LoVo (cell line): ENCODE measurements at places on chromosomes 6 and 20.

- DNase-seq = no peak
Measured at GRCh38 chr6:2582268-2582667, 168.5 kb downstream of the MYLK4 start.

- no peak for DNase-seq
Measured at GRCh38 chr20:12838261-12838866, 170.4 kb upstream of the SPTLC3 start.

- DNase-seq = no peak
Measured at GRCh38 chr6:112357791-112358190, 10.7 kb downstream of the RFPL4B start.

DNA sequence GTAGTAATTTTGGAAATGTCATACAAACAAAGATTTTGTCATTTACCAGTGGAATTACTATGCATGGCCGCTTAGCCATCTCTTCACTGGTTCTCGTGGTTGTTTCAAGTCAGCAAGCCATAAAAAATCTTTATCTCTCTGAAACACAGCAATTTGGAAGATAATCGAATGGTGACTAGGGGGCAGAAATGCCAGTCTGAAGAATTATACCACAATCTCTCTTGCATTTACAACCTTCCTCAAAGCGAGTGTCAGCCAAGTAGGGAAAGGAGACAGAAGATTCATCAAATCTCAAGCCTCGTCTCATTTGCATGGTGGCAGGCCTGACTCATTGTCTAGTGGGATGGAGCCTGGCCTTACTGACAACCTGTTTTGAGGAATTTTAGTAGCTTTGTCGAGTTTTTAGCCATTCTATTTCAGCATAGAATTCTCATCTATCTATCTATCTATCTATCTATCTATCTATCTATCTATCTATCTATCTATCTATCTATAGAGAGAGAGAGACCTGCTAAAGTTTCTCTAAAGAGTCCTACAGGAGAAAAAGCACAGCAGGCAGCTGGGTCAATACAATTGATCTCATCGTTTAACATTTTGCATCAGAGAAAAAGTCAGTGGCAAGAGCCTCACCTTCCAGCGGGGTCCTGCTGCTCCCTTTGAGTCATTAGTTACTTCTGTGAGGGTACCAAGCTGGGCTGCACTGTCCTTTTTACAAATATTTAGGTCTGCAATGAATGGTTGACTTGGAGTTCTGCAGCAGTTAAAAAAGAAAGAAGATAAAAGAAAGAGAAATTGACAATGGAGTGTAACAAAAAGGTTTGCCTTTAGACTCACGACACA lies 572.8 kb downstream of the TFAP2A start:
- no peak for DNase-seq
